ENCODE measurements at places on chromosomes 2 and 18. TPM values are rescaled to one million over a fixed set of nuclear protein-coding genes. Genes with fewer than 3 reads are reported as not detected.

The NPHP1 gene
- total RNA-seq, result 16.8 TPM

The RNU2-63P gene
- not detected for total RNA-seq

The POTEJ gene
- 0.10 TPM for total RNA-seq

The GPR155 gene
- total RNA-seq, result 53.8 TPM

The HOXD8 gene
- 12.9 TPM for total RNA-seq

DNA sequence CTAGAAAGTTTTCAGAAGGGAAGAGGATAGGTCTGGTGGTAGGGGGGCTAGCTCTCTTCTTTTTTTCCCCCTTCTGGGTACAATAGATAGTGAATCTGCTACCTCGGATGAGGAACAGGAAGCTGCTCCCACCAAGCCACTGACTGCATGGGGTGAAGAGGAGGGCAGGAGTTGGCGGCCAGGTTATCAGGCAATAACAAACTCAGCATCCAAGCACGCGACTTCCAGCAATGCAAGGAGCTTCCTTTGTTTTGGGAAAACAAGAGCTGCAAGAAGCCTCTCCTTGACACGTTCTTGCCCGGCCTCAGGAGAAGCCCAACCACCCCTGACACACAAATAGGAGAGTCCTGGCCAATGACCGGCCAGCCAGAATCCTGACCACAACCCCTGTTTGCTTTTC is 32.2 kb downstream of the NHEJ1 start:
- DNase-seq, result no peak

GRCh38 chr2:75896779-75897366 is 186.2 kb upstream of the GCFC2 start:
- DNase-seq, result no peak

DNA sequence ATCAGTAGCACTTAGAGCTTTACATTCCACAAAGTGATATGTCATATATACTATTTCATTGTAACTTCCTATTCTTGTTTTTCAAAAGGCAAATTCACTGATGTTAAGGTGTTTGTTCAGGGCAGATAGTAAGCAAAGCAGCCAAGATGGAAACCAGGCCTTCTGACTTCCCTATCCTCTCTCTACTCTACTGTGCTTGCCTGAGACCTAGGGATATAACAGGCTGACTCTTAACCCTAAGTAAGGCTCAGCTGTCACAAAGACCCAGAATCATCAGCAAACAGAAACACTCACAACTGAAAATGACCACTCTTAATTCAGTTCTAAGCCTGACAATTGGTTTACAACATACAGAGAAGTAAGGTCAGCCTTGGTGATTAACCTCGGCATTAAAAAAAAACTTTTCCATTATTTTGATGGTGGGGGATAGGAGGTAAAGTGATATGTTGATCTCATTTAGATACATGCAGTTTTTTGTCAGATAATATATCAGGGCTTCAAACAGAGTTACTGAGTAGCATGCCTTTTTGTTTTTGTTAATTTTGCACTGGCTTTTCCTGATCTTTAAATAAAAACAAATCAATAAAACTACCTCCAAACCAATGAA is 95.4 kb upstream of the CHRNA1 start:
- DNase-seq, result no peak

DNA sequence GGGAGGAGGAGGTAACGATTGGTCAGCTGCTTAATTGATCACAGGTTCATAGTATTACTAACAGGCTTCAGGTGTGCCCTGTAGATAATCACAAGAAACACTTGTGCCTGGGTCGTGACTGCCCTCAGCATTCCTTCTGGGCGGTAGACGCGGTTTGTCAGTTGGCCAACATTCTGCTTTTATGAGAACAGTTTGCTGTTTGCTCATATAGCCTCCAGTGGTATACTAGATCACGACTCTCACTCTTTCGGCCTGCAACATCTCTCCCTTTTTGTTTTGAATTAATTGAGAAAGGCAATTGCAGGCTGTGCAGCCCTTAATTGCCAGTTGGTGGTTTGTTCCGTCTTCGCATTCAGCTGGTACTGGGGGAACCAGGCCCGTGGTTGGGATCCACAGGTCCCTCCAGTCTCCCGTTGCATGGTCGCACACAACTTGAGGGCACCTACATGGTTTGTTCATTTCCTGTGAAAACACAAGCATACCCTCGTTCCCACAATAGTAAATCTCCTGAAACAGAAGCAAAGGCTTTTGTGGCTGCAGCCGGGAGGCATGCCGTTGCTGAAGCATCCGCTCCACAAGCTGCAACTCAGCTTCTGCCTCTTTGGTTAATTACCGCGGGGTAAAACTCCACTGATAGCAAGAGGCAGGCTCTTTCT is 30.3 kb upstream of the GPR17 start:
- no peak for DNase-seq

DNA sequence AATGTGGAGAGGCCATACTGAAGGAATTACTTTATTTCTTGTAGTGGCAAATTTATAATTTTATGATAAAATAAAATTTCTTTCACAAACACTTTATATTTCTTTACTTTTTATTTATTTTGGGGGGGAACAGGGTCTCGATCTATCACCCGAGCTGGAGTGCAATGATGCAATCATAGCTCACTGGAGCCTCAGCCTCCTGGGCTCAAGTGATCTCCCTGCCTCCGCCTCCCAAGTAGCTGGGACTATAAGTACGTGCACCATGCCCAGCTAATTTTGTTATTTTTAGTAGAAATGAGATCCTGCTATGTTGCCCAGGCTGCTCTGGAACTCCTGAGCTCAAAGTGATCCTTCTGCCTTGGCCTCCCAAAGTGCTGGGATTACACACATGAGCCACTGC is 59.6 kb downstream of the SOS1 start:
- DNase-seq, result no peak

DNA sequence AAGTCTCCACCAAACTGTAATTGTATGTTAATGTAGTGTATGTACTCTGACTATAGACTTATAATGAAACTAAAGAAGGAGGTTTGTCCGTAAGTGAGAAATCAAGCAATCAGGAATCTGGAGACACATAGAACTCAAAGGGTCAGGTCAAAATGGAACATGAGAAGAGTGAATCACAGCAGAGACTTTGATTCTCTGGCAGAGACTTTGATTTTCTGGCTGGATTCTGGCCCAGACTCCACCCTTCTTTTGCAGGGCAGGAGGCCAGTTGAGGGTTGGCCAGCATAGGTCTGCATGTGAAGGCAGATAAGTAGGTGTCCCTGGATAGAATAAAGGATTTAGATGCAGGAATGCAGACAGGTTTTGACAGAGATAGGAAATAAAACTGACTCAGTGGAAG is 11.0 kb upstream of the NCKAP5 start:
- DNase-seq, result no peak

All from spinal cord (tissue), 10 donors.